NCI-H2227 treated with DMSO at 0.1 percent for 48 hours (cell line): ENCODE measurements at places on chromosomes 11 and 22.

GRCh38 chr11:133947321-133947756 is 9.4 kb downstream of the IGSF9B start:
- DNase-seq: no peak

- no peak for DNase-seq
These were observed 260.0 kb upstream of the CADM1 start for GRCh38 chr11:115764176-115764575.

- DNase-seq: no peak
These were observed 46.2 kb downstream of the HIRA start for GRCh38 chr22:19385221-19385906.

DNA sequence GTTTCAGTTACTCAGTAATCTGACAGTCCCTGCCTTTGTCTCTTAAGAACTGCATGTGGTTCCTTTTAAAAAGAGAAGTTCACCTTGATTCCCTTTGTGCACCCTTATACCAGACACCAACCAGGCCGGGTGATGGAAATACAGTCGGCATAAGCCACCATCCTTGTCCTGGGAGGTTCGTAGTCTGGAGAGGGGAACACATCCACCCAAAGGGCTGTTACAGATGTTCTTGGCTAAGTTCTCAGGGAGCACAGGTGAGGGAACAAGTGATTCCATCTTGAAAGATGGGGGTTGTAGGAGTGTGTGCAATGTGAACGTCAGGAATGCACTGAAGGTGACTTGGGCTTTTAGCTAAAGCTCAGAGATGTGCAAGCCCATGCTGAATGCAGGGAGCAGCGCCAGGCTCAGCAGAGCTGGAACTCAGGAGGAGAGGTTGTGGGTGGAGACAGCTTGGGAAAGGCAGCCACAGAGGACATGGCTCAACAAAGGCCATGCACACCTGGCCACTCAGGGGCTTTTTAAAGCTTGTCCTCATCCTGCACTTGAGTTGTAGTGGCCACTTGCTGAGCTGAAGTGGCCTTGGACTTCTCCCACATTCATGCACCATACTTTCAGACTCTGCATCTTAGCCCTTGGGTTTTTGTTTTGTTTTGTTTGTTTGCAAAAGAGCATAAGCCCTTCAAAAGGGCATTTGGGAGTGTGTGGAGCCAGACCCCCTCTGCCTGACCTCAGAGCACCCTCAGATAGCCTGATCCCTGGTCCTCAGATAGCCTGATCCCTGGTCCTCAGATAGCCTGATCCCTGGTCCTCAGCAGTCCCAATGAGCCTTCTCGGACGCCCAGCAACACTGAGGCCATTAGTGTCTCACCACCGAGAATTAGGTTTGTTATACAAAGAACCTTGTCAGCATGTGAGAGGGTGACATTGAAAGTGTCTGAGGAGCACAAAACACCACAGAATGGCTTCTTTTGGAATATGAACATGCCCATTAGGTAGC is 12.7 kb upstream of the TMA7B start:
- no peak for DNase-seq
